NCI-H82 (cell line): ENCODE measurements at places on chromosomes 13 and 19.

DNA sequence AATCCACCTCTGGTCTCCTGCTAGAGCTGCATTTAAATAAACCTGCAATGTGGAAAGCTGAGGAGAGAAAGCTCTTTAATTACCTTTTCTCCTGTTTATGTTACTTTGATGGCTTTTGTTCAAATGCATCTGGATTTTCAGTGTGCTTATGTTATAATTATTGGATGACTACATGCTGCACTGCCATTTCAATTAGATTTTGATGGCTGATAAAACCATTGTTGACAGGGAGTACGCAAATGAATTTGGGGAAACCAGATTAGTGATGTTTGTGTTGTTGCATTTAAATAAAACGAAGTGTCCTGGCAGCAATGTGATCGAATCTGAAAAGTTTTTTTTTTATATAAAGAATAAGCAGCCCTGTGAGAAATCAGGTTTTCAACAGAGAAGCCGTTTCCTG, 799.8 kb downstream of the DIAPH3 start:
- DNase-seq, result no peak

DNA sequence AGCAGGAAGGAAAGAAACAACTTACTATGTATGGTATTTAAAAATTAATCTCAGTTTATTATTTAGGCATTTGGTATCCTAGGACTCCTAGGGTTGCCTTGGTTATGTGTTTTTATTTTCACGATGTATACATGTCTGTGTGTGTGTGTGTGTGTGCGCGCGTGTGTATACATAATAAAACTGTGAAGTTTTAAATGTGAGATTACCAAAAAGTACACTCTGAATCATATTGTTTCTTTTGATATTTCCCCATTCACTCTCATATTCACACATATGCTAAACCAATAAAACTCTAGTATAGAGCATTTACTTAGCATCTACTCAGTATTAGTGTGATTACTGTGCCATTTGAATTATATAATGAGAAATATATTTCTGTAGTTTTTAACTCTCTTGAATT, 30.8 kb upstream of the NDFIP2 start:
- no peak for DNase-seq

DNA sequence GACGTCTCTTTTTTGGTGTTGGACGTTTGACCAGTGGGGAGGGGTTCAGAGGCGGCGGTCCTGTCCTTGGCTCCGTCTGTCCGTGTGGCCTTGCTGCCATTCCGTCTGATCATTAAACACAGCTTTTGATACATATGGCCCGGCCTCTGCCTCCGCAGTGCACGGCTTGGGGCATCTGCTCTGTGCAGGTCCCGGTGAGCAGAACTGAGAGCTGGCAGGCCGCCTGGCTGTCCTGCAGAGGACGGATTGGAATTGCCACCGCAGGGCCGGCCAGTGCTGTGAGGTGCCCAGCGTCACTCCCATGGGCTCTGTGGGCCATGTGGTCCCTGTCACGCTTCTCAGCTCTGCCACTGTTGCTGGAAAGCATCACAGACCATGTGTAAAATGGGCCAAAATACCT, 5.4 kb upstream of the TMPRSS9 start:
- DNase-seq, result no peak

DNA sequence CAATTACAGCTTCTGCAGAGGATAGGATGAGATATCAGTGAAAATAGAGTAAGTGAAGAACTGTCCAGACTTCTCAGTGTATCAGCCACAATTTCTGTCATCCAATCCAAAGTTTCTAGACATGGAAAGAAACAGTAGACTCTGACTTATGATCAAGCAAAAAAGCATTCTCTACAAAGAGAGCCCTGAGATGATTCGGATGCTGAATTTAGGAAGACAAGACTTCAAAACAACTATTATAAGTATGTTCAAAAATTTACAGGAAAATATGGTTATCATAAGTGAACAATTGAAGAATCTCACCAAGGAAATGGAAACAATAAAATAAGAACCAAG, 238.2 kb upstream of the IRS2 start:
- DNase-seq, result no peak

DNA sequence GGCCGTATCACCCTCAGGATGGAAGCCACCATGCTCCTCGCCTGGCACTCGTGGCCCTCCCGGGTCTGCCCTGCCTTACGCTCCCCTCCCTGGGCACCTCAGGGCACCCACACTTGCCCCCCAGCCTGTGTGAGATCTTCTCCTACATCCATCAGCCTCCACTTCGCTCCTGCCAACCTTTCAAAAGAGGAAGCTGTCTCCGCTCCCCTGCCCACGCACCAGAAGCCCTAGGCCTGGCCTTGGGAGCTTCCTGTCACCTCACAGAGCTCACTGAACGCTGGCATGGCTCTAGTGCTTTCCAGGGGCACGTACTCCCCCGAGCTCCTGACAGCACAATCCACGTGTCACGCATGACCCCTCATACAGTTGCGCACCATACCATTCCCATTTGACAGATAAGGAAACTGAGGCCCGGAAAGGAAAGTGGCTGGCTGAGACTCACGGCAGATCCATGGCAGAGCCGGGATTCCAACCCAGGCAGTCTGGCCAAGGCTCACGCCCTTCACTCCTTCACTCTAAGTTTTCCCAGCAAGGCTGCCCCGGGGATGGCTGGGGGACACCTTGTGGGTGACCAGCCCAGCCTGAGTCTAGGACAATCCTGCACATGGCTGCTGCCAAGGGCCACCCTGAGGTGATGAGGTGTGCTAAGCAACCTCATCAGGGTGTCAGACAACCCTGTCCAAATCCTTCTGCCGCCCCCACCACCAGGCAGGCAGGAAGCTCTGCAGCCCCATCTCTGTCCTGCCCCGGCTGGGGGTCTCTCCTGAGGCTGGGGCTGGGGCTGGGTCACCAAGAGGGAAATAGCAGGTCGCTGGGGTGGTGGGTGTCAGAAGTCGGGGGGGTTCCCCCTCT, 19.3 kb downstream of the PPP1R12C start:
- no peak for DNase-seq

DNA sequence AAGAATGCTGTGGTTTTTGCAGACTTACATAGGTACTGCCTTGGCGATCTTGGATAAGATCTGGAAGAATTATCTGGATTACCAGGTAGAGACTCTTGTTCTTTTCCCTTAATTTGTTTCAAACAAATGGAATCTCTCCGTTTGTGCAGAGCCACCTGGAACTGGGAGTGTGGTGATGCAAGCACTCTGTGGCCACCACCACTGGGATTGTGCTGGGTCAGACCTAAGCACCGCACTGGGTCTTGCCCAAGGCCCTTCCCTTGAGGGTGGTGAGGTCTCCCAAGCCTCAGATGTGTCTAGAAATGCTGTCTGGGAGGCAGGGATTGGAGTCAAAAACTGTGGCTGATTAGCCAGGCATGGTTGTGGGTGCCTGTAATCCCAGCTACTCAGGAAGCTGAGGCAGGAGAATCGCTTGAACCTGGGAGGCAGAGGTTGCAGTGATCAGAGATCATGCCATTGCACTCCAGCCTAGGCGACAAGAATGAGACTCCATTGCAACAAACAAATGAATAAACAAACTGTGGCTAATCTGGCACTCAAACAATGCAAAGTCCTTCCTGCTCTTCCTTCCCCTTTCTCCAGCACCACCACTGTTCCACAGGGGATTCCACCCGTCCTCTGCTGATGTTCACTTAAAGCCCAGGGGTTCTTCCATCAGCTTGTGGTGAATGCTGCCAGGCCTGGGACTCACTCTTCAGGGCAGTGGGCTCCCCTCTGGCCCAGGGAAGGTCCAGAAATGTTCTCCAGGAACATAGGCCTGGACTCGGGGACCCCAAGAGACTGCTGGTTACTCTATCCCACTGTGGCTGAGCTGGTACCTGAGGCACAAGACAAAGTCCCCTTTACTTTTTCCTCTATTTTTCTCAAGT, 10.8 kb upstream of the CEACAM1 start:
- no peak for DNase-seq

- DNase-seq, result no peak
These were observed 69.5 kb upstream of the MCF2L start for GRCh38 chr13:112899281-112900225.

GRCh38 chr19:2049741-2050348, 1.2 kb downstream of the MKNK2 start:
- peak; percentile 38 for DNase-seq

- peak; percentile 26 for DNase-seq
These were observed 62.0 kb downstream of the ABCC4 start for GRCh38 chr13:95239283-95239682.

DNA sequence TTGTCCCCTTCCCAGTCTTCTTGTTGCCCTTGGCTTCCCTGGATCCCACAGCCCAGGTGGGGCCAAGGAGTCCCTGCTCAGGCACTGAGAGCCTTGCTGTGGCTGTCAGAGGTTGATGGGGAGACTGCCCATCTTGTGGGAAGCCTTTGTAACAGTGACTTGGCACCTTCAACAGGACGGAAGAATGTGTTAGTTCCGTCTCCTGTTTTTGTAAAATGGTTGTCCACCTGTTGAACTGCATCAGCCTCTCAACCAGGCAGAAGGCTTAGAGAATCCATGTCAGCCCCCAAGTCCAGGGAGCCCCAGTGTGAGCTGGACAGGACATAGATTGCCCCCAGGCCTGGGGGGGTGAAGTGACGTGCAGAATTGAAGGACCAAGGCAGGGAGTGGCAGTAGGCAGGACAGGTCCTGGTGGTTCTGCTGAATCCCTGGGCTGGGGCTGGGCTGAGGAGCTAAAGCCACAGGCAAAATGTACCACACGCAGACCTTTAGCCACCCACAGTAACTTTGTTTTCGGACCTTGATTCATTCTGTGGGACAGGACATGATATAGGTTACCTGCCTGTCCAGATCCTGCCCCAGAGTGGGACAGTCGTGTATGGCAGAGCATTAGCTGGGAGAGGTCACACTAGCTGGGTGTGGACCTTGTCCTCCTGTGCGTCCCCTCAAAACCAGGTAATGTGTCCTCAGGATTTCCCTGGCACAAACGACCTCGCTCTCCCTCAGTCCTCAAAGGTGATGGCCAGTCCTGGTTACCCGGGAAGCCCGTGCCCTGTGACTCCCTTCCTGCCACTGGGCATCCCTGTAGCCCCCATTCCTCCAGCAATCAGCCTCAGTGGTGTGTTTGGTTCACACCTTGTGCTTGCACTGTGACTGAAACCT, 47.0 kb downstream of the GATAD2A start:
- DNase-seq, result no peak

GRCh38 chr19:36417752-36418286, 625 bp downstream of the ZFP82 start:
- DNase-seq, result peak; percentile 41

DNA sequence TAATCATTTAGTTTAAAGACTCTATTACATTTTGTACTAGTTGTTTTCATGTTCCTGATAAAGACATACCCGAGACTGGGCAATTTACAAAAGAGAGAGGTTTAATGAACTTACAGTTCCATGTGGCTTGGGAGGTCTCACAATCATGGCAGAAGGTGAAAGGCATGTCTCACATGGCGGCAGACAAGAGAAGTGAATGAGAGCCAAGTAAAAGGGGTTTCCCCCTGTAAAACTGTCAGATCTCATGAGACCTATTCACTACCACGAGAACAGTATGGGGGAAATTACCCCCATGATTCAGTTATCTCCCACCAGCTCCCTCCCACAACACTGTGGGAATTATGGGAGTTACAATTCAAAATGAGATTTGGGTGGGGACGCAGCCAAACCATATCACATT, 129.2 kb downstream of the PAN3 start:
- no peak for DNase-seq

DNA sequence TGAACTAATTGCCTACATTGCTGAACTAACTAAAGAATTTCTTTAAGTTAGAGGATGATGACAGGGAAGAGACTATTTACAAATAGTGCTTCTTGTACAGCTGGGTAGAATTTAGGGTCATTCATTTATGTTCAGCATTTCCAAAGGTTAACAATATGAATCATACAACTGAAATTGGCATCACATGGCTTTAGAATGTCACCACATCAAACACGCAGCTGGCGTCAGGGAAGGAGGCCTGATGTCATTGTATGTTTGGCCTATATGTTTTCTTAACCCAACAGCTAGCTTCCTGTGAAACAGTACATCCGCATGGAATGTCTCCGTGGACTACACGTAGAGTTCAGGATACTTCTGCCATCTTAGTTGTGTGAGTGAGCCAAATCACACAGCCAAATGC, 99.0 kb upstream of the TNFSF11 start:
- DNase-seq, result no peak

GRCh38 chr13:90427322-90428272, 919.9 kb upstream of the MIR17HG start:
- peak; percentile 13 for DNase-seq

GRCh38 chr19:29411113-29411581, 114.6 kb upstream of the VSTM2B start:
- no peak for DNase-seq

DNA sequence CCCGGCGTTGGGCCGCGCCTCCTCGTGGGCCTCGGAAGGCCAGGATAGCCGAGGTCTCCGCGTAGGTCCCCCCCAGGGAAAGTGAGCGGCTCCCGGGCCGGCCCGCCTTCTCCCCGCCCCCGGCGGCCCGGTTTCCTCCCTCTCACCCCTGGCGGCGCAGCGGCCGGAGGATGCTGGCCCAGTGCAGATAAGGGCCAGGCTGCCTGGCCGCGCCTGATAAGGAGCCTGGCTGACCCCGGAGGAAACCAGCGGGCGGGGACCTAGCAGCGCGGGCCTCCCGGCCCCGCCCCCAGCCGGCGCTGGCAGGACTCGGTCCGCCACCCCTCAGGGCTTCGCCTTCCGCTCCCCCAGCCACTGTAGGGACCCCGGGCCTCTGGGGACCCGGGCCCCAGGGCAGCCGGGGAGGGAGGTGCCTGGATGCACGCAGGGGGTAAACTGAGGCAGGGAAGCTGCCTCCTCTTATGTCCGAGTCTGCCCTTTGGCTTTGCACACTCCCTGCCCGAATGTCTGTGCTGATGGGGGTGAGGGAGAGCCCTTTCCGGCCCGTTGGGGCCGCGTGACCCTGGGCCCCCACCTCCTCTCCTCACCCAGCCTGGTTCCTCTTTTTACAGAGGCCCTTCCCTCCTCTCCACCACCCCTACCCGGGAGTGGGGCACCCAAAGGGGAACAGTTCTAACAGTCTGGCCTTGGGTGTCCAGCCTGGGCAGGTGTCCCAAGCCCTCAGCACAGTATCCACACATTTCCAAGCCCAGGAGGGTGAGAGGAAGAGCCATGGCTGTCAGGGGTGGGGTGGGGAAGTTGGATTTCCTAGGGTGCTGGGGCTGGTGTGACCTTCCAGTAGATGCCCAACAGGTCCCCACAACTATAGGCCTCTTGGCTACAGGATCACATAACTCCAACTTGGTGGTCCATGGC, at the start of gene LYL1:
Gene LYL1, minus strand, starts transcription at position 193 of the 915 bp plus-strand sequence. CDS start 1,687 bp downstream, outside the sequence.
- no peak for DNase-seq

- DNase-seq, result no peak
These were observed 34.2 kb downstream of the KCTD12 start for GRCh38 chr13:76851961-76852360.

GRCh38 chr19:42313096-42313839, at the start of gene TMEM145:
Gene TMEM145 (plus strand): TSS chr19:42313309. CDS start chr19:42313377, 68 bp downstream.
- peak; percentile 84 for DNase-seq

- DNase-seq, result no peak
These were observed 31.9 kb downstream of the ANKRD10 start for GRCh38 chr13:110882972-110883371.

- DNase-seq, result no peak
These were observed 119.8 kb downstream of the ATP11A start for GRCh38 chr13:112809332-112810315.
